ENCODE measurements at places on chromosomes 2 and 18.

DNA sequence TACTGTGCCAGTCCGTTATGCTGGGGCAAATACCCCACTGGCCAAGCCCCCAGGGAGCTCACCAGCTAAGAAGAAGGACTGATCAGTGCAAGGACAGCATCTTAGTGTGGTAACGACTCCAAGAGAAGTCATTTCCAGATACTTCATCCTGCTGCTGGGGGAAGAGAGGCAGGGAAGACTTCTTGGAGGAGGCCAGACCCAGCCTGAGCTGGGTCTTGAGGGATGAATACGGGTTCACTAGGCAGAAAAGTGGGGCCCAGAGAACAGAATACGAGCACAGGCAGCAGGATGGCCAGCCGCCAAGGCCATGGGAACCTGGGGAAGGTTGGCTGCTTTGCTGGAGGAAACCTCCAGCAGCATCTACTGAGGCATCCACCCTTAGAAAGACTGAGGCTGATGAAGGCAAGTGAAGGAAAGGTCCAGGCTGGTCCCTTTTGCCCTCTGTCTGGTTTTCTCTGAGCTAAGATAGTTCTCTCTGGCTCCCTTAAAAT lies 84.1 kb downstream of the GLI2 start:
- DNase-seq = no peak

DNA sequence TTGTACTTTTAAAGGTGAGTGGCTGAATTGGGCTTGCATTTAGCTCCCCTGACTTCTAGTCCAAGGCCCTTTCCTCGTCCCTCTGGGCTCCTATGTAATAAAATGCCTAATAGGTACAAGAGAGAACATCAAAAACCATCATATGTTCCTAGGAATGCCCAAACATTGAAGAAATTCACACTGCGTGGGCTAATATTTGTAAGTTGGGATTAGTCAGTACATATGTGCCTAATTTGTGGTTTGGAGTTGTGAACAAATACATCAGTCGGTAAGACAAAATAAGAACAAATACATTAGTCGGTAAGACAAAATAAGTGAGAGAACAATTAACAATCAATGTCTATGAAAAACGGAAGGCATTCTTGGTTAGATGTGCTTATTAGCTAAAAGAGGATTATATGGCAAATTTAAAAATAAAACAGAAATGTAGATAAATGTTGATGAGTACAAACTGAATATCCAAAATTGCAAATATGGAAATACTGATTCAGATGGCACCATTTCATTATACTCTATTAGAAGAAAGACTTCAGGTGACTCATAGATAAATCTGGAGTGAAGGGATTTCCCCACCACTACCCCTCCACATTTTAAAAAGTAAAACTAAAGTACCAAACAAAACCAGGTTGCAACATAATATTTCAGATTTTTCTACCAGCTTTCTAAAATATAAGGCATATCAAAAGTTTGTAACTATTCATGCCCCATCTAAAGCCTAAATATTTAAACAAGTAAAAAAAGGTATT lies 325.4 kb downstream of the ZEB2 start:
- no peak for DNase-seq

- DNase-seq = no peak
These were observed 45.4 kb downstream of the LIMS1 start for GRCh38 chr2:108579623-108580022.

- DNase-seq = peak; percentile 43
These were observed 634 bp downstream of the SPATS2L start for GRCh38 chr2:200306931-200307723.

GRCh38 chr18:37578886-37579513 lies 13.4 kb upstream of the CELF4 start:
- DNase-seq = no peak

GRCh38 chr2:98830571-98831145 lies 99.7 kb upstream of the MGAT4A start:
- DNase-seq = no peak

DNA sequence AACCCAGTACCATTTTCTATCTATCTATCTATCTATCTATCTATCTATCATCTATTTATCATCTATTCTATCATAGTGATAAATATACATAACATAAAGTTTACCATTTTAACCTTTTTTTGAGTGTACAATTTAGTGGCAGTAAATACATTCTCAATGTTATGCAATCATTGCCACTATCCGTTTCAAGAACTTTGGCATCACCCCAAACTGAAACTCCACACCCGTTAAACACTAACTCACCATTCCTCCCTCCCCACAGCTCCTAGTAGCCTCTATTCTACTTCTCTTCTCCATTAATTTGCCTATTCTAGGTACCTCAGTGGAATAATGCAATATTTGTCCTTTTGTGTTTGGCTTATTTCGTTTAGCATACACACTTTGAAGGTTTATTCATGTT lies 82.5 kb upstream of the KCNE4 start:
- no peak for DNase-seq

DNA sequence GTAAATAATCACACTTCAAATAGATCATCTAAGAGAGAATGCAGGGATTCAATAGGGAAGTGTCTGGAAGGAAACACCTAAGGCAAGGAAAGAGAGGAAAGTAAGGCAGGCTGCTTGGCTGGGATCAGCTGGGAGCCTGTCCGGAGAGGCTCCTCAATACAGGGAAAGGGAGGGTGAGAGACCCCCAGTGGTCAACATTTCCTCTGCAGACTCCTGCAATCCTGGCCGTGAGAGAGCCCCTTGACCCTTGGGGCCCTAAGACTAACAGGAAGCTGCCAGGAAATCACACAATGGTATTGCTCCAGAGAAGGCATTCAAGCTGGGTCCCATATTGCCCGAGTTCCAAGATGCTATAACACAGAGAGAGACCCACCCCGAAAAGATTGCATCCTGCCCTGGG lies 549.4 kb downstream of the NYAP2 start:
- no peak for DNase-seq

- no peak for DNase-seq
These were observed 109.4 kb downstream of the KCTD1 start for GRCh38 chr18:26438980-26439379.

DNA sequence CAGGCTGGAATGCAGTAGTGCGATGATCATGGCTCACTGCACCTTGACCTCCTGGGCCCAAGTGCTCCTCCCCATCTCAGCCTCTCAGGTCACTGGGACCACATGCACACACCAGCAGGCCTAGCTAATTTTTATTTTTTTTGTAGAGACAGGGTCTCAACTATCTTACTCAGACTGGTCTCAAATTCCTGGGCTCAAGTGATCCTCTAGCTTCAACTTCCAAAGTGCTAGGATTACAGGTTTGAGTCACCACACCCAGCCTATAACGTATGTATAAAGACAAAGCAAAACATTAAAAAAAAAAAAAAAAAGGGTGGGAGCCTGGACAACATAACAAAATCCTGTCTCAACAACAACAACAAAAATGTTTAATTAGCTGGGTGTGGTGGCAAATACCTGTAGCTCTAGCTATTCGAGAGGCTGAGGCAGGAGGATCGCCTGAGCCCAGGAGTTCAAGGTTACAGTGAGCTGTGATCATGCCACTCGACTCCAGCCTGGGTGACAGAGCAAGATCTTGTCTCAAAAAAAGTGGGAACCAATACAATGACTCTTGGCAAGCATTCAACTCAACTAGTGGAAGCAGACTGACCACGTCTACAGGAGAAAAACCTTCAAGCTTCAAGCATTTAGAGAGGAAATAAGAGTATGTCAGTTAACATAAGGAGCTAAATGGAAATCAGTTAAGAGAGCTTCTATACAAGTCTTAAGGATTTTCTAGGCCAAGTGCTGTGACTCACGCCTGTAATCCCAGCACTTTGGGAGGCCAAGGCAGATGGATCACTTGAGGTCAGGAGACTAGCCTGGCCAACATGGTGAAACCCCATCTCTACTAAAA lies 2.6 kb downstream of the GTF3C2 start:
- DNase-seq = no peak

DNA sequence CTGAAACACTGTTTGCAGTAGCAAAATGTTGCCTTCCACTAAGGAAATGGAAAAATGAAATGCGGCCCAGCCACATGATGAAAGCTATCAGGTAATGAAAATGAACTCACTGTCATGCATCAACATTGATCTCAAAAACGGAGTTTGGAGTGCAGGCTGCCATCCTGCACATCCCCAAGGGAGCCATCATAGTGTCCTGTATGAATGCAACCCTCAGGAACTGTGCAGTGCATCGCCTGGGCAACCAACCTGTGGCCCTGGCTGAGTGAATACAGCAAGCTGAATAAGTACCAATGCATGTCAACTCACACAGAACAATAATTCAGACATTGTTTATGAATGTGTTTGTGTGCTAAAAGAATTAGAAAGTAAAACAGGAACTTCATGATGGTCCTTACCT lies 23.1 kb upstream of the TXNDC2 start:
- DNase-seq = no peak

DNA sequence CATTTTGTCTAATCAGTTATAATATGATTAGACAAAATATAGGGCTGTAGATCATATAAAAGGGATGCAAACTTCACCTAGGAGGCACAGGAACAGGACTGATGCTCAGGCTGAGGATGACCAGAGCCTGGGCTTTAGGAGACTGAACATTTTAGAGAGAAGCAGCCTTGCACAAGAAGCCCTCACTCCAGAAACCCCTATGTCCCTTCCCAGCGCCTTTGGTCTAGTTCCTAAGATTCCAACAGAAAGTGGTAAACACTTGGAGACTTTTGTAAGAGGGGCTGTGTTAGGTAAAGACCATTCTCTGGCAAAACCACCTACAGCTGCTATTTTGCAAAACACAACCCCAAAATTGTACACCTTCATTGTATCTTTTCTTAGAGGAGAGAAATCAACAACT lies 33.2 kb downstream of the GPATCH11 start:
- DNase-seq = no peak

DNA sequence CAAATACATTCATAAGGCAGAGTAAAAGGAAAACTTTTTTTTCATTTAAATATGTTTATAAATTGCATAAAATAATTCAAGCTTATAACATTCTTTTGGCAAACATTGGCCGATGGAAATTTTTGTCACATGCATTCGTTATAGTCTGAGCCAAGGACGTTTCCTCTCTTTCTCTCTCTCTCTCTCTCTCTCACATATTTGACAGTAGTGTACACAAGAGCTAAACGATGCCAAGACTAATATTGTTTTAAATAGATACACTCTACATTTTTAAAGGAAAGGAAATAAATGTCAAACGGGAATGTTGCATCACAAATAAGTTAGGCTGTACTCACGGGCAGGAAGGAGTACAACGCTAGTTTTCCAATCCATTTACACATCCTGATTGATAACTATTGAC lies 251.1 kb upstream of the SMIM21 start:
- DNase-seq = no peak

GRCh38 chr18:66894851-66895250 lies 291.0 kb upstream of the CDH19 start:
- no peak for DNase-seq

- DNase-seq = no peak
These were observed 302.3 kb upstream of the EPHA4 start for GRCh38 chr2:221874444-221874843.

GRCh38 chr2:55992455-55992854 lies 68.9 kb upstream of the EFEMP1 start:
- DNase-seq = no peak

DNA sequence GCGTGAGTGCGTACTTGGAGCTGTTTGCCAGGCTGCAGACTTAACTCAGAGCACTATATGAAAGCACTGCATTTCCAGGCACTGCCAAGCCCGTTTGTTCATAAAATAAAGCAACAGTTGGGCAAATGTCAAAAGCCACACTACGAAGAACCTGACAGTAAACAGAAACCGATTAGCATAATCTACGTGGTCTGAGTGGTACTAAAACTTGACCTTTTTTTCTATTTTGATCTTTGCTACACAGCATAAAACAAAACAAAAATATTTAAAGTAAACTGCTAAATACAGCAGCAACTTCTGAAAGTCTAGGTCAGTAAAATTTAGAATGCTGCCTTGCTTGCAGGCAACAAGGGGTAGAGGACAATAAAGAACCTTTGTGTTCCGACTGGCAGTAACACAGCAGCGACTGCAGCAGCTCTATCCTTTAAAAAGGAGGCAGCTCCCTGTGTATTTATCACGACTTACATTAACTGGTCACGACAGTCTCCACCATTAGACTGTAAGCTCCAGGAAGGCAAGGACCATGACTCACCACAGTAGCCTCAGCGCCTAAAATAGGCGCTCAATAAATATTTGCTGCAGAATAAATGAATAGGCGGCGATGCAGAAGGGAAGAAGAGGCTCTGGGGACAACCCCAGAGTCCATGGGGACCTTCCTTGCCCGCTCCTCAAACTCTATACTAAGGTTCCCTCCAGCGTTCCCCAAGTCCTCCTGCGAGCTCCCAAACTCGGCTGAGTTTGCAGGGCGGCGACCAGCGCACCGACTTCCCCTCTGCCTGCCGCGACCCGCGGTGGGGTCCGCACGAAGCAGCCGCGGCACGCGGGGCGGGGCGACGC lies 902 bp downstream of the SS18 start:
- DNase-seq = peak; percentile 26

- DNase-seq = no peak
These were observed 37.2 kb downstream of the POMC start for GRCh38 chr2:25131253-25131566.

GRCh38 chr2:208297961-208298360 lies 31.9 kb downstream of the PIKFYVE start:
- DNase-seq = no peak

DNA sequence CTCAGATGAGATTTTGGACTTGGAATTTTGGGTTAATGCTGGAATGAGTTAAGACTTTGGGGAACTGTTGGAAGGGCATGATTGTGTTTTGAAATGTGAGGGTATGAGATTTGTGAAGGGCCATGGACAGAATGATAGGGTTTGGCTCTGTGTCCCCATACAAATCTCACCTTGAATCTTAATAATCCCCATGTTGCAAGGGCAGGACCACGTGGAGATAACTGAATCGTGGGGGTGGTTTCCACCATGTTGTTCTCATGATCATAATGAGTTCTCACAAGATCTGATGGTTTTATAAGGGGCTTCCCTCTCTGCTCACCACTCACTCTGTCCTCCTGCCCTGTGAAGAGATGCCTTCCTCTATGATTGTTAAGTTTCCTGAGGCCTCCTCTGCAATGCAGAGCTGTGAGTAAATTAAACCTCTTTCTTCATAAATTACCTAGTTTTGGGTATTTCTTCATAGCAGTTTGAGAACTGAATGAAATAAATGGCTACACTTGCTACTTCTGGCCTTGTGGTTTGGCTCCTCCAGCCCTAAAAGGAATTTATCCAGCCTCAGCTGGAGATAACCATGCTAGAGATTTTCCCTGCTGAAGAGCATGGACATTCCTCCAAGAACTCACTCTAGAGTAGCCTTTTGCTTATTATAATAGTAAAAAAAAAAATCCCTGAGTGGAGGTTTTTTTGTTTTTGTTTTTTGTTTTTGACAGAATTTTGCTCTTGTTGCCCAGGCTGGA lies 144.3 kb upstream of the TFPI start:
- DNase-seq = no peak

GRCh38 chr2:55118643-55119083 lies 68.4 kb upstream of the RTN4 start:
- no peak for DNase-seq
